OCI-LY7 (cell line): ENCODE measurements at places on chromosomes 3 and 15.

DNA sequence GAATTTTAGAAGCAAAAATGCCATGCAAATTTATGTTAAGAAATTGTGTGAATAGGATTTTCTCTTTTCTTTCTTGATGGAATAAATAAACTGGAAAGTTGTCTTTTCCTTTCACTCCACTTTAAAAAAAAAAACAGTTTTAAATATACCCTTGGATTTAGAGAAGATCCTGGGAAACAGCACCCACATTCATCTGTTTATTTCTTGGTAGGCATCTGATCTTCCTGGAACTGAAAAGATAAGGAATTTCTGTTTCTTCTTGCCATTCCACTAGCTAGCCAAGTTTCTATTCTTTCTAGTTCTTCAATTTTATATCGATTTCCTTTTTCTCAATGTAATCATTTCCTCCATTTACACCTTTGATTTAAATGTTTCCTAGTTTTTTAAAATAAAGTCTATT lies 420.8 kb downstream of the NAALADL2 start:
- DNase-seq = no peak

DNA sequence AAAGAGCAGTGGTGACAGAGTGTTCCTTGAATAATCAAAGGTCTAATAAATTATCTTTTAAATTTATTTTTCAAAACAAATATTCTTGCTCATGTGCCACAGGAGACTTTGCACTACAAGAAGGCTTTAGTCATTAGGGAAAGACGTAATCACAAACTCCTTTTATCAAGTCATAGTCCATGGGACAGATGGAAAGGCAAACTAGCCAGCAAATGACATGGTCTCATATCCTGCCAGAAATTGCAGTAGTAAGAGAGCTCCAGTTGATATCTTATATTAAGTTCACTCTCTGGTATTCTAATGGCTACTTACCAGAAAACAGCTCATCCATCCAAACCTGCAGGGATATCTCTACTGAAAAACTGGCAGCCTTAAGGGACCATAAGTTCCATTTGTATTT lies 225.0 kb upstream of the TP63 start:
- no peak for DNase-seq

DNA sequence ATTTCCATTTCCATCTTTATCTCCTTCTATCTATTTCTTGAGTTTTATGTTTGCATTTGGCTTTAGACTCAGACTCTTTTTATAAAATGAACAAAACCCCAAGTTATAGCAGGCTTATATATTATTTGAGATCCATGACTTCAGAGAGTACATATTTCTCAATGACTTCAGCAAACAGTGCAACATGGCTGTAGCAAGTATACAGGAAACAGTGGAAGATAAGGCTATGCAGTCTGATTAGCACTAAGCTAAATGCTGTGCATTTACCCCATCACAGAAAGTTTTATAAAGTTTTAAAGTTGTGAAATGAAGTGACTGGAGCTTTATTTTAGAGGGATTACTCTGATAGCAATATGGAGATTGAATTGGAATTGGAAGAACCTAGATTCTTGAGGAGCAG lies 463.5 kb upstream of the TGFBR2 start:
- DNase-seq = no peak

DNA sequence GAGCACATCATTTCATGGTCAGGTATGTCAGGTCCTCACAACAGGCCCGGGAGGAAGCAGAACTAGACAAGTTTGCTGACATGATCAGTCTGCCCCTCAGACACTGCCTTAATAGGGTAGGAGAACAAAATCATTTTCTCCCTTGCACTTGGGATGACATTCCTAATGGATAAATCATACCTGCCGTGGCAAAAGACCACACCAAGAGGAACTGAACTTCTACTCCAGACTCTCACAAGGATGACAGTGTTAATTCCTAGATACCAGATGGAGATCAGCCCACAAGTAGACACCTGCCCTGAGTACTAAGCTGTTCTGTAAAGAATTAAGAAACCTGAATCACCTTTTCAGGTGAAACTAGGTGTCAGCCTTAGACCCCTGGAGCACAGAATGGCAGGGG lies 19.5 kb downstream of the SIAH2 start:
- DNase-seq = no peak

- DNase-seq = no peak
These were observed 59.7 kb downstream of the GRIP2 start for GRCh38 chr3:14480207-14481017.

DNA sequence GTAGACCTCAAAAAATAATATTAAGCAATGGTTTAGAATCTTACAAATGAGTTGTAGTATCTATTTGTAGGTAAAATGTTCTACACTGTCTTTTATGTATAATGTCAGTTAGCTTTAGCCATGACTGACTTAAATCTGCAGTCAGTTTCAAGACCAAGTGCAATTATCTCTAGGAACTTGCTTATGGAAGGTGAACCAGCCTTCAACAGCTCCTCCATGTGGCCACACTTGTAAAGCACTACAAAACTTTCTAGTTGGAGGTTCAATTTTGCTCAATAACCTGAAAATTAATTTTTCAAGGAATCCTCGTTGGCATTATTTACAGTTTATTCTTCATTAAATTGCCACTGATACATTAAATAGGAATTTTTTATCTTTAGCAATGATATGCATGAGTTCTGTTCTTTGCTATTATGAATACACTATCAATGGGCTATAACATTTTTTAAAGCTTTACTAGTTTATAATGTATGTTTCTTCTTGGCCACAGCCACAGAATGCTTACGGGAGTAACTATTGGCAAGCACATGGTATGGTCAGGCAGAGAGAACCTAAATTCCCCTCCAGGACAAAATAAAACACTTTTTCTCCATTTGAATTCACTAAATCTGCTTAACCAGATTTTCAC lies 315.3 kb upstream of the UBE2E2 start:
- DNase-seq = peak; percentile 34

- no peak for DNase-seq
These were observed 113.4 kb downstream of the FEZF2 start for GRCh38 chr3:62259924-62260323.

- DNase-seq = peak; percentile 77
These were observed 53.5 kb upstream of the CCDC54 start for GRCh38 chr3:107323723-107324122.

DNA sequence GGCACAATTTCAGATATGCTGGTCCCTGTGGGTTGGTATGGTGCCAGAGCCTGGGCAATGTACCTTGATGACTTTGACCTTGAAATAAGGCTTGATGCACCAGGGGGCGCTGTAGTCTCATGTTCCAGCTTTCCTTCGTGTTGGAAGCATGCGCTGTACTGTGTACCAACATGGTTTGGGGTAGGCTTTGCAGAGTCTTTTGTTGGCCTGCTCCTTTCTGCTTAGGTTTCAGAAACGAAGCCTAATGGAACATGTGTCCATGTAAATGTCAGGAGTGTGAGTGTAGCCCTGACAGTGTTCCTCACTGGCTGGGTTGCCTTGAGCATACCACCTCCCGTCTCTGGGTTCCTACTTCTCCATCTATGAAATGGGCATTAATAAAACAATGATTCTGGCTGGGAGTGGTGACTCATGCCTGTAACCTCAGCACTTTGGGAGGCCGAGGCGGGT lies 3.6 kb upstream of the CCR4 start:
- DNase-seq = peak; percentile 88

- DNase-seq = peak; percentile 60
These were observed 127.1 kb downstream of the MEGF11 start for GRCh38 chr15:66126456-66126855.

DNA sequence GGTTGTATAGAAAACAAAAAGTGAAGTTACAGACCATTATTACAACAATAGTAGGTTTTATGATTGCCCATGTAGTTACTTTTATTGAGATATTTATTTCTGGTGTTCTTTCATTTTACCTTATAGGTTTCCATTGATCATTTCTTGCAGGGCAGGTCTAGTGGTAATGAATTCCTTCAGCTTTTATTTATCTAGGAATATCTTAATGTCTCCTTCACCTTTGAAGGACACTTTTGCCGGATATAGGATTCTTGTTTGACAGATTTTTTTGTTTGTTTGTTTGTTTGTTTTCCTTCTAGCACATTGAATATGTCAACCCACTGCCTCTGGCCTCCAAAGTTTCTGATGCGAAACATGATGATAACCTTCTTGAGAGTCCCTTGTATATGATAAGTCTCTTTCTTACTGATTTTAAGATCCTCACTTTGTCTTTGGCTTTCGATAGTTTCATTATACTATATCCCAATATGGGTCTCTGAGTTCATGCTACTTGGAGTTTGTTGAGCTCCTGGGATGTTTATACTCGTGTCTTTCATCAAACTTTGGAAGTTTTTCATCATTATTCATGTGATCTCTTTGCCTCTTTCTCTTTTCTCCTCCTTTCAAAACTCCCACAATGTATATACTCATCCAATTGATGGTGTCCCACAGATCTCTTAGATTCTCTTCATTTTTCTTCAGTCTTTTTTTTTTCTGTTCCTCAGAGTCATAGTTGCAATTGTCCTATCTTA lies 62.8 kb downstream of the GLCE start:
- no peak for DNase-seq
